ENCODE measurements at places on chromosomes 3 and 15.
A peak's percentile ranks its signal among the peaks of the same experiment; 100 is the strongest.

- ATAC-seq, result no peak
These were observed 80.2 kb upstream of the PXYLP1 start for GRCh38 chr3:141151439-141151838.

GRCh38 chr15:80689716-80690115 lies 5.4 kb upstream of the ABHD17C start:
- no peak for ATAC-seq

GRCh38 chr3:143084856-143085731 lies 34.5 kb upstream of the CHST2 start:
- ATAC-seq, result peak; percentile 67

DNA sequence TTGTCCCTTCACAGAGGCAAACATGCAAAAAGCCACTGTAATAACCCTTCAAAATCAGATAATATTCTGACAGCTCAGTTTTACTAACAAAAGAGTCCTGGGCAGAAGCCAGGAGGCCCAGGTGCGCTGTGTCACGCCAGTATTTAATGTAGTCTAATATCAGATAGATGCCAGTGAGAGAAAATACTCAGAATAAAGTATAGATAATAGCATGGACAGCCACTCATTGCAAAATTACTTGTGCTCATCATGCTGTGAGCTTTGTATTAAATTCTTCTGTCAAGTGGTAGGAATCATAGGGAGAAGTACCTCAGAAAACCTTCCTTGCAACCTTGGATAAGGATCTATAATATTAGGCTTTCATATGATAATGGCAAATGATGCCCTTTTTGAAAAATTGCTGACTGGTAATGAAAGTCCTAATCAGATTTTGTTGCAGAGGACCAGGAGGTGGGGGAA lies 1154.3 kb downstream of the ROBO1 start:
- no peak for ATAC-seq

GRCh38 chr3:136885357-136886213 lies 23.6 kb downstream of the NCK1 start:
- no peak for ATAC-seq

Measured in esophagus mucosa (tissue), 1 donor.